T-cell (primary cell): ENCODE measurements at places on chromosomes 3 and 15. TPM values are rescaled to one million over a fixed set of nuclear protein-coding genes. Genes with fewer than 3 reads are reported as not detected.

Gene TMCC1
- 32.2 TPM for total RNA-seq

Gene LRTM1
- total RNA-seq, result not detected

Gene CCR3
- not detected for total RNA-seq

Gene TPRG1
- total RNA-seq, result 8.2 TPM

Gene MGLL
- total RNA-seq, result 1.8 TPM

Gene ARPP21
- total RNA-seq, result not detected

Gene FBXL22
- 2.0 TPM for total RNA-seq

Gene UBP1
- 96.8 TPM for total RNA-seq
